ENCODE measurements at places on chromosomes 4 and X.

DNA sequence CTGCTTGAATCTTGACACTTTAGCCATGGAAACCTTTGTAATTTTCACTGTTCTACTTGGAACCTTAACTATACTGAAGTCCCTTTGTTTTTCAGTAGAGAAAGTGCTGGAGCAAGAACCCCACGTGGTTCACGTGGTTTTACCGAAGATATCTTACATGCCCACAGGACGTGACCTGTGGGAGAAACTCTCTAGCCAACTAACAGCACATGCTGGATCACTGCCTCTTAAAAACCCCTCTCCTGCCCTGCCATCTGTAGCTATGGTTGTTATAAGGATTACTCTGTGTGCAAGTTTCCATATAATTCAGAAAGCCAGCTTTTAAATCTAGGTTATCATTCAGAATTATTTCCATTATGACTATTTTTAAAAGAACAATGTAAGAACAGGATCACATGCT lies 30.2 kb downstream of the SPANXD start:
- DNase-seq = no peak

DNA sequence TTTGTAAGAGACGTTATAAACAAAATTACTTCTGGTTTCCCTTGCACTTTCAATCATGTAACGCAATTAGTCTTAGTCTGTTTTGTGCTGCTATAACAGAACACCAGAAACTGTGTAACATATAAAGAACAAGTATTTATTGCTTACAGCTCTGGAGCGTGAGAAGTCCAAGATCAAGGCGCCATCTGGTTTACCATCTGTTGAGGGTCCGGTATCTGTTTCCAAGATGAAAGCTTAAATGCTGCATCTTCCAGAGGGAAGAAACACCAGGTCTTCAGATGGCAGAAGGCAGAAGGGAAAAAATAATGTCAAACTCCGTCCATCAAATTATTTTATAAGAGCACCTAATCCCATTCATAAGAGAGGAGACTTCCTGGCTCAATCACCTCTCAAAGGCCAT lies 474.1 kb downstream of the PDGFC start:
- DNase-seq = no peak

DNA sequence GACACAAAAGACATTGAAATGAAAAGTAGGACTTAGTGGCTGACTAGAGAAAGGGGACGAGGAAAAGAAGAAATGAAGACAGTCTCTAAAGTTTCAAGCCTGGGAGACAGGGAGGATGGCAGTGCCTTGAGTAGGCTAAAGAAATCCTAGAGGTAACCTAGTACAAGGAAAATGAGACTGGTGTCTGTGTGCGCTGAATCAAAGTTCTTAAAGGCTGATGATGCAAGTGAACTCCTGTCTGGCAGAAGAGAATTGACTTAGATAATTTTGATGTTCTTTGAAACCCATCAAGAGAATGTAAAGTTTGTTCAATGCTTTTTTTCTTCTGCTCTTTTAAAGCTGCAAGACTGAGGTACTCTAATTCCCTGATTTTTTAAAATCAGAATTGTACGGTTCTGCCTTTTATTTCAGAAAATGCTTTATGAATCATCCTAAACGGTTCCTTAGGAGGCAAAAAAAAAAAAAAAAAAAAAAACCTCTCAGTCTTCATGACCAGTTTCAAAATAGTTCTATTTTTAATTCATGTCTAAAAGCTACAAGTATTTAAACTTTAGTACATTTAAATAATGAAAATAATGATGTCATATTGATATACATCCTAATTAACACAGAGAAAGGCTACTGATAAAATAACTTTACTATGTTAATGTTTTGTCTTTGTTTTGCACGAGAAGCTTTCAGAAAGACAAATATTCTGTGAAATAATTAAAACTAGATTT lies 189.8 kb downstream of the PPP3CA start:
- no peak for DNase-seq

DNA sequence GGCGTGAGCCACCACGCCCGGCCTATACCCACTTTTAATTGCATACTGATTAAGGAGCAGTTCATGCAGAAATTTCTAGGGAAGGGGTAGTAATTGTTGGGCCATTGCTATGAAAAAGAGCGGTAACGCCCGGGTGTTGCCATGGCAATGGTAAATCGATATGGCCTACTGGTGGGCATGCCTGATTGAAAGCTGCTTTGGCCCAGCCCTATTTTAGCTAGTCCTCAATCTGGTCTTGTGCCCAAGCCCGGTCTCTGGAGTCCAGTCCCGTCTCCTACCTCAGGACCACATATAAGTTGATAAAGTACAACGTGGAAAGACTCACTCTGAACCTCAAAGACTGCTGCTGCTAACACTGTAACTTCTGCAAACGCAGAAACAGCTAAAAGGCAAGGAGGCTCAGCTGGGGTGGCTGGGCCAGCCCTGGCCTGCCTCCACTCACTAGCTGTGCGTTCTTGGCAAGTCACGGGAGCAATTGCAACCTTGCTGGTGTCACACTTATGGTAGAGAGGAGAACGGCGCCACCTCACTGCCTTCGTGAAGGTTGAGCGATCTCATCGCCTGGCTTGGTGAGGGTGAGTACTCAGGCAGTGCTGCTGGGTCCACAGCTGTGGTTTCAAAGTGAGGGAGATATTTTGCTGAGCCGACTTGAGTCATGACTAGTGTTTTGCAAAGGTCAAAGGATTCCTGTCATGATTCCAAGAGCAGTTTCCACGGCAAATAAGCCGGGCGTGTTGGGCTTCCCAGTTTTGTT lies 57.0 kb upstream of the GRPEL1 start:
- DNase-seq = no peak

- no peak for DNase-seq
Observed at GRCh38 chrX:47587091-47587891, 5.1 kb downstream of the TIMP1 start.

DNA sequence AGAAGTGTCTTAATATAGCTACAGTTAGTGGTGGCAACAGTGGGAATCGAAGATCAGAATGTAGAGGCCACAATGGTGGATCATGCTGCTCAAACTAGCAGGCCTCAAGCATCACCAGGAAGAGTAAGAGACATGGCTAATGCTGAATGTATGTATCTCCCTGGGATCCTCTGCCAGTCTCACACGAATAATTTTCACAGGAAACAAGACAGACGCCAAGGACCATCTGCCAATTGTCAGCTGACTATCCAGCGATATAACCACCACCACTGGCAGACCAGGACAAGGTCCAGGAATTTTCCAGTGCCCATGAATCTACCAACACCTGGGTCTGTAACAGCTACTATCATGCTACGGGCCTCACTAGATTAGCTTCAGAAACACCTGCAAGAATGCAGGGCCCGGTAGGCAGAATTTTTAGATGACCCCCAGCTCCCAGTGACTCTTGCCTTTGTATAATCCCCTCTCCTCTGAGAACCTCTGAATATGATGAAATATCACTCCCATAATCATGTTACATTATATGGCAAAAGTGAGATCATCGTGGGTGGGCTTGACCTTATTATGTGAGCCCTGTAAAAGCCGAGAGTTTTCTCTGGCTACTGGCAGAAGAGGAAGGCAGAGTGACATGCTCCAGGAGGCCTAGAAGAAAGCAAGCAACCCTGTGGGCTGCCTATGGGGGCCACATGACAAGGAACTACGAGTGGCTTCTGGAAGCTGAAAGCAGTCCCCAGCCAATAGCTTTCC lies 429.8 kb downstream of the BCOR start:
- DNase-seq = no peak
